ENCODE measurements at places on chromosomes 4 and X.
A peak's percentile ranks its signal among the peaks of the same experiment; 100 is the strongest.

- DNase-seq, result no peak
Observed at GRCh38 chr4:187075514-187075913, 351.9 kb upstream of the FAT1 start.

DNA sequence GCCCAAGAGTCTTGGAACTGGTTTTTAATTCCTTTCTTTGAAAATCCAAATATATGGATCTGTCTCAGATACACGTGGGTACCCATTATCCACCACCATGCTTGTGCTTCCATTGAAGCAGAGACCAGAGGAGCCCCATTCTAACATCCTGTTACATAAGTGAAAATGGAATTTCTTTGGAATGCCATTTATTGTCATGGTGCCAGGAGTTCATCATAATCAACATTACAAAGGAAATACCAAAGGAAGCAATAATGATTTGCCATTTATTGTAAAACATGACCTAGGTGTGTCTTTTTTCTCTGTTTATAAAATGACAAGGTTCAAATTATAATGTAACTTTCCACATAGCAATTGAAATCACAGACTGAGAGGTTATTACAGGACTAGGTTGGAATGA, 61.7 kb downstream of the PALLD start:
- no peak for DNase-seq

- no peak for DNase-seq
Observed at GRCh38 chr4:124179506-124180186, 532.9 kb downstream of the ANKRD50 start.

- peak; percentile 69 for DNase-seq
Observed at GRCh38 chr4:102263024-102263787, 82.1 kb downstream of the SLC39A8 start.

DNA sequence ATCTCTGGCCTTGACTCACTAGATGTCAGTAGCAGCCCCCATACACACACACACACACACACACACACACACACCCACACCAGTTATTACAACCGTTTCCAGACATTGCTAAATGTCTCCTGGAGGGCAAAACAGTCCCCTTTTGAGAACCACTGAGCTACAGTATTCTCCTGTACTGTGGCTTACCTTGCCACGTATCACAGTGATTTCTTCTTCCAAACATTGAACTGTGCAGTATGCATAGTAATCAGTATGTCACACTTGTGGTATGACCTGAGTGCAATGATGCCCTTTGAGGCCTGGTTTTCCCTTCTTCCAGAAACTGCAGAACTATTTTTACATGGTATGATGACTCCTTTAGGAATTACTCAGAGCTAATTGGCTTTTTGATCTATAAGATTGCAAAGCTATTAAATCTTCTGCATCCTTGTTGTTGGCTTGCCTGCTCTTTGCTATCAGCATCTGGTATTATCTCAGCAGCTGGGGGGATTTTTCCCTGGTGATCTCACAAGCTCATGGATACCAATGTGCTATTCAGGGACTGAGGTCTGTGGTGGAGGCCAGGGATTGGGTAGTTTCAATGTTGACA, 3.6 kb upstream of the THOC2 start:
- no peak for DNase-seq

- no peak for DNase-seq
Observed at GRCh38 chrX:133813971-133814370, 171.4 kb downstream of the GPC3 start.

GRCh38 chrX:148135738-148136137, 154.6 kb downstream of the FMR1NB start:
- DNase-seq, result no peak

DNA sequence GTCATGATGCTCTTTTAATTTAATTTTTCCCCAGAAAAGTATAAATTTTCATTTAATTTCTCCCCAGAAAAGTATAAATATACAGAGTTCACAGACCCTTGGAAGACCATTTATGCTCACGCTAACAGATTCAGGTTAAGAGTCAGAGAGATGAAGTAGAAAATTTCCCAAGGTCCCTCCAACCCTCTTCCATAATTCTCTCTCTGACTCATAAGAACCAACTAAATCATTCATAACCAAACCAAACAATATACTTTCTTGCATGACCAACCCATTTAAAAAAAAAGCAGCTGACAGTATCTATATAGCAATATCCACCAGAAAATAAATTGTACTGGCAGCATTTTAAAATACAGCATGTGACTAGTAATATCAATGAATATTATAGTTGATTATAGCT, 3.9 kb downstream of the KLHL8 start:
- no peak for DNase-seq

GRCh38 chr4:76952656-76953582, 3.4 kb downstream of the SEPTIN11 start:
- DNase-seq, result no peak

DNA sequence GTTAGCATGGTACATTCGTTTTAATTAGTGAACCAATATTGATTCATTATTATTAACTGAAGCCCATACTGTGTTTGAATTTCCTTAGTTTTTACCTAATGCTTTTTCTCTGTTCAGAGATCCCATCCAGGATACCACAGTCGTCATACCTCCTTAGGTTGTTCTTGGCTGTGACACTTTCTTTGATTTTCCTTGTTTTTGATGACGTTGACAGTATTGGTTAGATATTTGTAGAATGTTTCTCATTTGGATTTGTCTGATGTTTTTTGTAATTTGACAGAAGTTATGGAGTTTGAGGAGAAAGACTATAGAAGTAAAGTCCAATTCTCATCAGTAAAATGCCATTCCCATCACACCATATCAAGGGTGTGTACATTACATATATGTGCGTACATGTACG, 16.2 kb upstream of the RAP2C start:
- no peak for DNase-seq

DNA sequence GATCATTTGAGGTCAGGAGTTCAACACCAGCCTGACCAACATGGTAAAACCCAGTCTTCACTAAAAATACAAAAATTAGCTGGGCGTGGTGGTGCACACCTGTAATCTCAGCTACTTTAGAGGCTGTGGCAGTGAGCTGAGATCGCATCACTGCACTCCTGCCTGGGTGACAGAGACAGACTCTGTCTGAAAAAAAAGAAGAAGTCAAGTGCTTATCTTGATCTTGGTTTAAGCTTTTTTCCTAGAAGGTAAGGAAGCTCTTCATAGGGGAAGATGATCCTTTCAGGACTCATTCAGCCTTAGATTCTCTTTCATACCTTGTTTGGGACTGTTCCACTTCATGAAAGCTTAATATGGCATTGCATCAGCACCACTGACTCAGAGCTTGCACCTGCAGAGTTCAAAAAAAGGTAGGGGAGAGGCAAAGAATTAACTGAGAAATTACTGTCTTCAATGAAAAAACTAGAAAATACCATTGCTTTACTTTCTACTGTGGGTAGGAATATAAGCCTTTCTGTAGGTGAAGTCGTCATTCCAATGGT, 70.8 kb upstream of the EPGN start:
- no peak for DNase-seq

DNA sequence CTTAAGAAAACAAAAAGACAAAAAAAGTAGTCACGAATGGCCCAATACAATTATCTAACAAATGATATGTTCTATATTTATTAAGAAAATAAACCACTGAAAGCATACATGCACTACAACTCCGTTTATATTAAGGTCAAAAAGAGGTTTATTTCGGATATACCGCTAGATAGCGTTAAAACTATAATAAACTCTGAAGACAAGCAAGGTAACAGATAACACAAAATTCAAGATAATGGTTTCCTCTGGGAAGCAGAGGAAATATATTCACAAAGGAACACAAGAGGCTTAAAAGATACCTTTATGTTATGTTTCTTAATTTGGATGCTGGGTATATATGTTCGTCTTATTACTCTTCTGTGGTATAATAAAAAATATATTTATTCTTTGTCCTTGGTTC, 4.7 kb upstream of the FAM200B start:
- DNase-seq, result no peak

GRCh38 chrX:34629572-34629971, 27.5 kb downstream of the TMEM47 start:
- DNase-seq, result no peak

- DNase-seq, result no peak
Observed at GRCh38 chrX:12867685-12868084, 813 bp downstream of the TLR7 start.

GRCh38 chrX:137313627-137314026, 252.3 kb upstream of the ZIC3 start:
- DNase-seq, result no peak

GRCh38 chr4:111641813-111642579, 503.3 kb upstream of the FAM241A start:
- no peak for DNase-seq

- DNase-seq, result no peak
Observed at GRCh38 chr4:113447769-113448168, 313.8 kb downstream of the CAMK2D start.

- DNase-seq, result no peak
Observed at GRCh38 chrX:21503593-21503992, 129.4 kb downstream of the CNKSR2 start.

DNA sequence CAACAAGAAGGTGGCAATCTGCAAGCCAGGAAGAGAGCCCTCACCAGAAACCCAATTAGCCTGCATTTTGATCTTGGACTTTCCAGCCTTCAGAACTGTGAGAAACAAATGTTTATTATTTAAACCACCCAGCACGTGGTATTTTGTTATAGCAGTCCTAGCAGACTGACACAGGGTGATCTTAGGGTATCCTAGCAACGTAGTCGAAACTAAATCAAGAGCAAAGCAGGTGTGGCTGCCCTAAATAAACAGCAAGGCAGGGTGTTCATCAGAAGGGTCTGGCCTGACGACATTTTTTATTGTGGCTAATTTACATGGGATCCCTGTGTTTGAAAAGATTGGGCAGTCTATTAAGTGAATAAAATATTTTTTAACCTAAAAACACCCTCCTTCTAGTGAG, 198.8 kb downstream of the VEGFC start:
- DNase-seq, result no peak

- peak; percentile 7 for DNase-seq
Observed at GRCh38 chr4:112908511-112908910, 140.9 kb upstream of the ANK2 start.

DNA sequence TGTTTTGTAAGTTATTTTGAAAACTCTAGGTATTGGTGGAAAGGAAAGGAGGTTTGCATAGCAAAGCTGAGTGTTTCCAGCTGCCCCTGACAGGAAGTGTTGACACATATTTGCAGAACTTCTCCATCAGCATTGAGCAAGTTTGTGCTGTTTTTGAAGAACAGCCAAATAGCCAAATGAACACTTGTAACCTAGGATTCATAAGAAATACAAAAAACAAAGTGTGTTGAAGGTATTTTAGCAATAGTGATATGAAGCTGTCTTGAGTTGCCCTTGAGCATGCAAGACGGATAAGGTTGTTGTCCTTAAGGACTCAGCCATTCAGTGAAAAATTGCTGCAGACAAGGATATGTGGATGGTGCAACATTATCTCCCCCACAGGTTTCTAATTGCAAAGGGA, 68.3 kb upstream of the PGM2 start:
- DNase-seq, result no peak

DNA sequence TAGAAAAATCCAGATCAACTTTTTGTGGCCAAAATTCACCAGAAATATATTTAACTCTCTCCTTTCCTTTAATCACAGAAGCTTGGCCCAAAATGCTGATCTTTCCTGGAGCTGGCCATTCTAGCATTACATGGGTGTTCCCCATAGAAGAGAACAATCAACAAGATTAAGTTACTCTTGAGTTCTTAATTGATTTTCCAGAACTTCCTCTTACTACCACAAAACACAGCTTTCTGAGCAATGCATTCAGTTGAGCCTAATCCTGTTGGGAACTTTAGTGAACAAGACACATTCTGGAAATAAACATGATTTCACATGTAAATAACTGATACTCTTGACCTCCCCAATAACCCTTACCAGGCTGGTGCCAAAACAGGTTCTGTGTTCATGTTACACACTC, 45.4 kb upstream of the STIM2 start:
- DNase-seq, result no peak

GRCh38 chrX:3791449-3791848, 78.0 kb upstream of the PRKX start:
- DNase-seq, result no peak

- DNase-seq, result no peak
Observed at GRCh38 chr4:147094238-147094637, 148.6 kb upstream of the TTC29 start.

GRCh38 chr4:69124941-69125340, 28.7 kb downstream of the UGT2B7 start:
- no peak for DNase-seq

Data from cerebellar nuclear complex (tissue), 1 donor.